ENCODE measurements at places on chromosomes 2 and 18. TPM values are rescaled to one million over a fixed set of nuclear protein-coding genes. Genes with fewer than 3 reads are reported as not detected.

Gene SGPP2
- not detected for total RNA-seq

DNA sequence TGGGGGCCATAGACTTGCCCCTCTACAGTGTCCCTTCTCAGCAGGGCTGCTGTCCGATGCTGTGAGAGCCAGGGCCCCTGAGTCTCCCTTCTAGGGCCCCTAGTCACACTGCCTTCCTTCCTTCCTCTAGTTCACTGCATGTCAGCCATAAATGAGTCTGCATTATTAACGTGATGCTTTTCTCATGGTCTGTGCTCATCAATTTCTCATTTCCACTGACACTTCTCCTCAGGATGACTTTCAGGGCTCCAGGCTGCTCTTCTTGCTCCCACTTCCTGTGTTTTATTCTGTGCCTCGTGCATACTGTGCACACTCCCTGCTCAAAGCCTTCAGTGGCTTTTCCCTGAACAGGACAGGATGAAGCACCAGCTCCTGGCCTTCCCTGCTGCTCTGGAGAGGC is 146.5 kb downstream of the FAM210A start:
- no peak for DNase-seq

Gene PID1
- total RNA-seq: 56.5 TPM

- no peak for DNase-seq
Measured at GRCh38 chr18:35592298-35592697, 10.8 kb downstream of the GALNT1 start.
